ENCODE measurements at places on chromosomes 5 and 9. TPM values are rescaled to one million over a fixed set of nuclear protein-coding genes. Genes with fewer than 3 reads are reported as not detected.

GRCh38 chr5:126692971-126693370 is 84.0 kb upstream of the LMNB1 start:
- no peak for DNase-seq

DNA sequence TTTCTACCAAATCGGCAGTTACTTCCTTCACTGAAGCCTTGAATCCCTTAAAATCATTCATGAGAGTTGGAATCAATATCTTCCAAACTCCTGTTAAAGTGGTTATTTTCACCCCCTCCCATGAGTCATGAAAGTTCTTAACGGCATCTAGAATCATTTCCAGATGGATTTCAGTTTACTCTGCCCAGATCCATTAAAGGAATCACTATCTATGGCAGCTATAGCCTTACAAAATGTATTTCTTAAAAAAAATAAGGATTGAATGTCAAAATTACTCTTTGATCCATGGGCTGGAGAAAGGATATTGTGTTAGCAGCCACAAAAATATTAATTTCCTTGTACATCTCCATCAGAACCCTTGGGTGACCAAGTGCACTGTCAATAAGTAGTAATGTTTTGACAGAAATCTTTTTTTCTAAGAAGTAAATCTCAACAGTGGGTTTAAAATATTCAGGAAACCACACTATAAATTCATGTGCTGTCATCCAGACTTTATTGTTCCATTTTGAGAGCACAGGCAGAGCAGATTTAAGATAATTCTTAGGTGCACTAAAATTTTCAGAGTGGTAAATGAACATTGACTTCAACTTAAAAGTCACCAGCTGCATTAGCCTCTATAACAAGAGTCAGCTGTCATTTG is 767.7 kb downstream of the DTWD2 start:
- no peak for DNase-seq

DNA sequence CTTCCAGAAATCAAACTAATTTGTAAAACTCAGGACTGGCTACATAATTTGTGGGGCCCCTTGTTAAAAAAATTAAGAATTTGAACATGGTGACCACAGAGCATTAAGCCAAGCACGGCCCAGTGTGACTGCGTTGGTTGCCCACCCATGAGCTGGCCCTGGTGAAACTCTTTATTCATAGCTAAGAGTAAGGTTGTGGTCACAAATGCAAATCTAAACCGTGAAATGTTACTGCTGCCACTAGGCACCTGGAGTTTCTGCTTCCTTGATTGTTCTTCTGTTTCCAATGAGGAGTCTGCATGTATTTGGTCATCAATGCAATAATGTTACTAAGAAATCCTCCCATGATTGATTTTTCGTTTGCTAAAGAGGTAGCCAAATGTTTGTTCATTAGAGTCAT is 4.2 kb downstream of the GCNT1 start:
- no peak for DNase-seq

GRCh38 chr5:54895816-54896341 is 89.5 kb downstream of the ESM1 start:
- DNase-seq, result peak; percentile 79

KLHL9 gene
- 21.3 TPM for total RNA-seq

DNA sequence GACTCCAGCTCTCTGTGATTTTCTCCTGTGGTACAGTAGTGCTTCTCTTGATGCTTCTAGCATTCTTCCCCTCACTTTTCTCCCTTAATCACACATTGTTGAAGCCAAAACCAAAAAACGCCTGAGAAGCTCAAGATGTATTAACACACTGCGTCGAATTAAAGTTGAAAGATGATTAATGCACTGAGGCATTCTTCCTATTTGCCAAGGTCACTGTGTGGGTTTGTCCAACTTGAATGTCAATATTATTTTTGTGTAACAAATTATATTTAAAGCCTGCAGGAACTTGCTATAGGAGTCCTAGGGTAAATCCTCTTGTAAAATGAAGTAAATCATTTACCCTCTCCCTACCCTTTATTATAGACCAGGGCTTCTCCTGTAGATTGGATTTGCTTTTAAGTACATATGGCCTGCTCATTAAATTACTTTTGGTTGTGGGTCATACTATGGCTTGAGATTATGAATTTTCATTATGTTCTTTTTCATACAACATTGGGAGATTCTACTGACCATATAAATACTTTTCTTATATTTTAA is 68.1 kb downstream of the GDA start:
- DNase-seq, result no peak

DNA sequence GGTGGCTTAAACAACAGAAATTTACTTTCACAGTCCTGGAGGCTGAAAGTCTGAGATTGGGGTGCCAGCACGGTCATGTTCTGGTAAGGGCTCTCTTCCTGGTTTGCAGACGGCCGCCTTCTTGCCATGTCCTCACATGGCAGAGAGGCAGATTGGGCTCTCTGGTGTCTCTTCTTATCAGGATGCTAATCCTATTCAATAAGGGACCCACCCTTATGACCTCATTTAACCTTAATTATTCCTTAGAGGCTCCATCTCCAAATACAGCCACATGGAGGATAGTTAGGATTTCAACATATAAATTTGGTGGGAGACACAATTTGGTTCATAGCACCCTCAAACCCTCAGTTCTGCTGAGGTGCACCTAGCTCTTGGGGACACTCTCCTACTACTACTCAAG is 180.4 kb downstream of the DAB2IP start:
- no peak for DNase-seq

DNA sequence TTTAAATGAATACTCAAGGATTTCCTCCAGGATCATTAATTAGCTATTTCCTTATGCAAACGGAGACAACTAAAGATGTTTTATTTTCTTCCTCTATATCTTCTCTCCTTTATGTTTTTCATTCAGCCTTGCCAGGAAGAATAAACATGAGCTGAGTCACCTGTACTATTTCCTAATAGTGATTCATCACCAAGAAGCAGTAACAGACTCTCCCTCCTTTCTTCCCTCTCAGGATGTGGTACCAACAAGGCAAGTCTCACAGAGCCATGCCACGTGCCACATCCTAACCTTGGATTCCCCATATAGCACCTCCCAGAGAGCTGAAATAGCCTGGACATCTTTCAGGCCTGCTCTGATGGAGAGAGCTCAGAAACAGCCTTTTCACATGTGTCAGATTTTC is 758.6 kb upstream of the DMAC1 start:
- no peak for DNase-seq

GRCh38 chr5:110663525-110663924 is 62.9 kb downstream of the TMEM232 start:
- DNase-seq, result no peak

DNA sequence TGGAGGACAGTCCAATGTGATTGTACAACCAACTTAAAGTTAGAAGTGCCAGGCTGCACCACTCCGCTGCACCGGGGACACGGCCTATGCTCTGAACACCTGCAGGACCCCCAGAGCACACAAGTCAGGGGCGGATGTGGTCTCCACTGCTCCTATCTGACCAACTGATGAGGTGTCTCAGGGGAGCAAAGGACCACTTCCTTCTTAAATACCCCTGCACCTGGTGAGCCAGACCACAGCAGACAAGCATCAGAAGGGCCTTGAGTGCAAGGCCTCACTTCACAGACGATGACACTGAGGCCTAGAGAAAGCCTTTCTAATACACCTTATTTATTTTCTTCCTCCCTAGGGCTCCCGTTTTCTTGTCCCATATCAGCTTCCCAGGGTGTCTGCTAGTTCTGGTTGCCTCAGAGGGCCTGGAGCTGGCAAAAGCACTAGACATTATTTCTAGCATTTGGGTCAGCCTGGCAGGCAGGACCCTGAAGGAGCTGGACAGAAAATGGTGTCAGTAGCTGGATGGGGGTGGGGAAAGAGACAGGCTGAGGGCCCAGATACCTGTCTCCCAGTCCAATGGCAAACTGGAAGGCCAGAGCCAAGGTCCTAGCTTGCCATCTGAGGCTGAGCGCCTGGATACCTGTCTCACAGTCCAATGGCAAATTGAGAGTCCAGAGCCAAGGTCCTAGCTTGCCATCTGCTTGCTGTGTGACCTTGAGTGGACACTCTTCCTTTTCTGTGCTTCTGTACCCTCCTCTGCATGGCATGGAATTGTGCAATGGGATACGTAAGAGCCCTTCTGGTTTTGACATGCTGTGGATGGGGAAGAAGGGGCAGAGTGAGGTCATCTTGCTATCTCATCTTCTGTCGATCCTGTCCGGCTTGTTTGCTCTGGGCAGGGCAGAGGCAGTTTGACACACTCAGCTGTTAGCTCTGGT is 9.0 kb downstream of the CCDC69 start:
- DNase-seq, result no peak

FOXD4 gene
- total RNA-seq, result 0.26 TPM

SOHLH1 gene
- 0.27 TPM for total RNA-seq

DNA sequence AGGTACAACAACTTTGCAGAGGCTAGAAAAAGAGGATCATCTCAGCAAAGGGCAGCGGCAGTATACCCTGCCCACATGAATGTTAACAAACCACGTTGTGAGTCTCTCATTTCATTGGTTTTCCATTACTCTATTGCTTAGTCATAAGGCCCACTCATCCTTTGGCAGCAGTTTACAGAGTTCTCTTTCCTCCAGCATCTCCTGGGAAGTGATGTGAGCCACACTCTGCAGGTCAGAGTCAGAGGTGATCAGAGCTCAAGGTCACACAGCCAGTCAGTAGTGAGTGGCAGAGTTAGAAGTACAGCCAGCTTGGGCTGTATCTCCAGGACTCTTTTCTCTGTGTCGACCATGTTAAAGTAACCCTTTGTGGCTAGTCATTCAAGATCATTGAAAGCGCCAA is 599.6 kb upstream of the GRAMD2B start:
- no peak for DNase-seq

GRCh38 chr5:107674655-107675054 is 3.9 kb upstream of the EFNA5 start:
- no peak for DNase-seq

DNA sequence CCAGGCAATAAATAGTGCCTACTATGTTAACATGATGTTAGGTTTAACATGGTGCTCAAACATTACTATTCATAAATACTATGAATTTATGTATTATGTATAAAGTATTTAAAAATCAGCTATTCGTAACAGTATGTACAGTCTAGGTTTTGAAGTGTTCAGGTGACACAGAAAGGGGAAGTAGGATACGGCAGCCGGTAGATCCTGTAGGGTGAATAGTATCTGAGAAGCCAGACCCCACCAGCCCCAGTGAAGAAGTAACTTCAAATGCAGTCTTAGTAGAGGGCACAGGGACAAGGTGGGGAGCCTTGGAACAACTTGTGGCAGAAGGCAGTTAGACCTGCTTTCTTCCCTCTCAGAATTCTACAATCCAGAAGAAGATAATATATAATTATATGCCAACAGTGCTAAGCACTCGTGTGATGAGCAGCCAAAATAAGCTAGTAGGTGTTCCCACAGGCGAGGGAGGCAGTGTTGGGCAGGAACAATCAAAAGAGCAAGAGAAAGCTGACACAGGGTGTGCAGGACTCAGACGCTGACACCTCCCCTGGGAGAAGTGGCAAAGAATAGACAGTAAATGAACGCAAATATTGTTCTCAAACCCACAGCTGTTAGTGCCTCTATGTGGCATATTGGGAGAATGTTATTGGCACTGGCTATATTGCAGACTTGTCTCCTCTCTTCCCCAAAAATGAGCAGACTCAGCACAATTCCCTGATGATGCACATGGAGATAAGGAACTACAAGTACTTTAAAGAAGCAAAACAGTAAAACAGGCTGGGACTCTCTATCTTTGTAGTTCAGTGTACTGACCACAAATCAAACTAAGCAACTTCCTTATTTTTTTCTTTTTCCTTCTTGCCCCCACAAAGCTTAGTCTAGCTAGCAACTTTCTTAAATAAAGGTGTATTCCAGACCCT is 4.6 kb downstream of the ZNF367 start:
- DNase-seq, result peak; percentile 22

- DNase-seq, result peak; percentile 74
Observed at GRCh38 chr9:73199886-73200285, 48.2 kb downstream of the ANXA1 start.

DNA sequence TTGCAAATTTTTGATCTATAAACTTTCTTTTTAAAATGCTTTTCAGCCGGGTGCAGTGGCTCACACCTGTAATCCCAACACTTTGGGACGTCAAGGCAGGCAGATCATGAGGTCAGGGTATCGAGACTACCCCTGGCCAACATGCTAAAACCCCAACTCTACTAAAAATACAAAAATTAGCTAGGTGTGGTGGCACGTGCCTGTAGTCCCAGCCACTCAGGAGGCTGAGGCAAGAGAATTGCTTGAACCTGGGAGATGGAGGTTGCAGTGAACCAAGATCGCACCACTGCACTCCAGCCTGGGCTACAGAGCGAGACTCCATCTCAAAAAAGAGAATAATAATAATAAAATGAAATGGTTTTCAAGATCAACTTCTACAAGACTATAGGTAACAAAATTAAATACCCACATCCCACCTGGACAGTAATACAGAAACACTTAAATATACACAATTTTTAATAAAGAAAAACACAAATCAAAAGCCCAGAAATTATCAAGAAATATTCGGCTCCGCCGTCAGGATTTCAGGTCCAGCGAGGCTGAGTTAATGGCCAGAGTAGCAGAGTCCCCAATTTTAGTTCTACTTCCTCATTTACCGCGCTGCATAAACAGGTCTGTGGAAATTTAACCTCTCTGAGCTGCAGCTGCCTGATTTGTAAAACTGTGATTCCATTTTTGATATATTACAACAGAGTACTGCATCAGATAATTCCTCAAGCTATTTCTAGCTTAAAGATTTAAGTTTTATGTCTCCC is 4.0 kb downstream of the TUT7 start:
- DNase-seq, result no peak

DNA sequence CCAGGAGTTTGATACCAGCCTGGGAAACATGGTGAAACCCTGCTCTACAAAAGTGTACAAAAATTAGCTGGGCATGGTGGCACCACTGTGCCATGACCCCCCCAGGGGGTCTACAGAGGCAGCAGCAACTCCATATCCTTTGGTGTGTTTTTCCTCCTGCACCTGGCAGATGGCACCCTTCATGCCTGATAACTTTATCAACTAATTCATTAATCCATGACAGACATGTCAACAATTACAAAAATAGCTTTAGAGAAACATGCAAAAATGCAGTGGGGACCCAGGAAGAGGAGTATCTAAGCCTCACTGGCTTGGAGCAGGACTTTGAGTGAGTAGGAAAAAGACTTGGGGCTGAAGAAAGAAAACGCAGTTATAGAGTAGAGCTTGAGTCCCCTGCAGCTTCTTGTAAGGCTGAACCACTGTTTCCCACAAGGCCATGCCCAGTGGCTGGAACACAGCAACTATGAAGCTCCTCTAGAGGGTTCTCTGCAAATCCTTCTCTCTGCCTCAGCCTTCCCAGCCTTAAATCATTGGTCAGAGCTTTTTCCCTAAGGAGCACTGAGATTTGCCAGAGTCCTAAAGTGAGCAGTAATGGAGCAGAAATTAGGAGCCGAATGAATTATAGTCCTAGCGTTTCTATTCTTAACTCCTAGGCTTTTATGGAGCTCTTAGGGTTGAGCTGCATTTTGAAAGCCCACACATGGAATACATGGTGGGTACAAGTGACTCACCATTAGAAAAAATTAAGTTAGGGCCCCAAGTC is 25.5 kb upstream of the B4GALT1 start:
- peak; percentile 27 for DNase-seq

KIF24 gene
- 3.4 TPM for total RNA-seq

All from SK-MEL-5 (cell line).